ENCODE measurements at places on chromosomes 2 and 18. TPM values are rescaled to one million over a fixed set of nuclear protein-coding genes. Genes with fewer than 3 reads are reported as not detected.

PTH2R gene
- 0.23 TPM for polyA plus RNA-seq

DLX2 gene
- polyA plus RNA-seq, result not detected

ADGRF3 gene
- 0.38 TPM for polyA plus RNA-seq

ADRA2B gene
- not detected for polyA plus RNA-seq

WDR54 gene
- polyA plus RNA-seq, result 39.0 TPM

CARF gene
- polyA plus RNA-seq, result 7.7 TPM

CXCR1 gene
- 0.35 TPM for polyA plus RNA-seq

GALR1 gene
- not detected for polyA plus RNA-seq

KRTCAP3 gene
- polyA plus RNA-seq, result 1.6 TPM

TMEM87B gene
- 11.0 TPM for polyA plus RNA-seq

B3GNT7 gene
- polyA plus RNA-seq, result 3.3 TPM

TSPYL6 gene
- polyA plus RNA-seq, result not detected

ALPG gene
- polyA plus RNA-seq, result not detected

RBM44 gene
- polyA plus RNA-seq, result 0.11 TPM

AGBL5 gene
- 10.8 TPM for polyA plus RNA-seq

BCL2L11 gene
- 22.3 TPM for polyA plus RNA-seq

TBR1 gene
- polyA plus RNA-seq, result not detected

DNAH7 gene
- polyA plus RNA-seq, result 0.11 TPM

CGREF1 gene
- polyA plus RNA-seq, result not detected

POMC gene
- polyA plus RNA-seq, result 10.1 TPM

ANKAR gene
- polyA plus RNA-seq, result 10.0 TPM

COLEC12 gene
- not detected for polyA plus RNA-seq

DSEL gene
- not detected for polyA plus RNA-seq

LYG2 gene
- polyA plus RNA-seq, result not detected

TMEM169 gene
- 0.53 TPM for polyA plus RNA-seq
